Urinary bladder (tissue), 4 donors: ENCODE measurements at places on chromosomes 7 and 10.

GRCh38 chr10:78176320-78177317, 143.0 kb downstream of the RPS24 start:
- no peak for DNase-seq

GRCh38 chr10:74746813-74747212, 79.6 kb upstream of the KAT6B start:
- DNase-seq = no peak

DNA sequence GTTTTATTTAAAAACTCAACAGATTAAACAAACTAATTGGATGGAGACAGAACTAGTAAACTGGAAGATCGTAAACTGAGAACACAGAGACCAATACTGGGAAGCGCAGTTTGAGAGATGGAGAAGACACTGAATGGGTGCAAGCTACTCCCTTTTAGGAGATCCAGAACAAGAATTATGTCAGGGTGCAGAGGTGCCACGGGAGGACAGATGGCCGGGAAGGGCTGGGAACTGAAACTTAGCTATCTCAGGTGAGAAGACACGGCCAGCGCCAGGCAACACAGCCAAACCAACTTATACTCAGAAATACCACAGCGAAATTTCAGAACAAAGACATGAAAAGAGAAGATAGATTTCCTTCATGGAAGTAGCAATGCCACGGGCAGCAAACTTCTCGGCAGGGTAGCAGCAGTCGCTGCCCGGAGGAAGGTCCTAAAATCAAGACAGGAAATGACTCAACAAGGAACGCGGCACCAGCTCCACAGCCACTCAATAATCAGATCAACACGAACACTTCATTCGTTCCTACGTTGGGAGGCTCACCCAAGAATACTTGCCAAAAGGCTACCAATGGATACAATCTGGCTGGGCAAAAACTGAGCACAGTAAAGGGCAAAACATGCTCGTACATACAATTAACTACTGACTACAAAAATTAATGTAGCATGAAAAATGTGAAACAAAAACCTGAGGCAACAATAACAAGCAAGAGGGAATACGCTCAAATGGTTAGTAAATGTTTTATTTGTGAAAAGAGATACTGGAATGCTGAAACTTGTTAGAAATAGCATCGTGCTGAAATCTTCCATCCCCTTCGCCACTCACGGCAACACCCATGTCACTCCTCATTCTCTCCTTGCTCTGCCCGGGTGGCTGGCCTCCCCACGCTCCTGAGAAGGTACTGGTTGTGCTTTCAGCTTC, 2.2 kb upstream of the LRRC27 start:
- DNase-seq = no peak

DNA sequence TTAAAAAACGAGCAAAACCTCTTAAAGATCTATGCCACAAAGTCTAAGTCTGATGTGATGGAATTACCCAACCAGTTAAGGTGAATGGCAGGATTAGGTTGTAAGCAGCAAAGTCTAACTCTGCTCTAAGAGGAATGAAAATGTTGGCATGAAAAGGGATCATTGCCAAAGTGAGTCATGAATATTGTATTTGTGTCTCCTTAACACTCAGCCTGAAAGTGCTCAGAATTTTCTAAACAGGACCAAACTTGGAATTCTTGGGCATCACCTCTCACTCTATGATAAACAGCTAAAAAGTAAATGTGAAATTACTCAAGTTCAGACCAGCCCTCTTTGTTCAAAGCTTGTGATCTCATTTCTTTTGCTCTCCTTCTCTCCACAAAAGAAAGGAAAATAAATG, 27.0 kb downstream of the PPP1R3A start:
- no peak for DNase-seq

DNA sequence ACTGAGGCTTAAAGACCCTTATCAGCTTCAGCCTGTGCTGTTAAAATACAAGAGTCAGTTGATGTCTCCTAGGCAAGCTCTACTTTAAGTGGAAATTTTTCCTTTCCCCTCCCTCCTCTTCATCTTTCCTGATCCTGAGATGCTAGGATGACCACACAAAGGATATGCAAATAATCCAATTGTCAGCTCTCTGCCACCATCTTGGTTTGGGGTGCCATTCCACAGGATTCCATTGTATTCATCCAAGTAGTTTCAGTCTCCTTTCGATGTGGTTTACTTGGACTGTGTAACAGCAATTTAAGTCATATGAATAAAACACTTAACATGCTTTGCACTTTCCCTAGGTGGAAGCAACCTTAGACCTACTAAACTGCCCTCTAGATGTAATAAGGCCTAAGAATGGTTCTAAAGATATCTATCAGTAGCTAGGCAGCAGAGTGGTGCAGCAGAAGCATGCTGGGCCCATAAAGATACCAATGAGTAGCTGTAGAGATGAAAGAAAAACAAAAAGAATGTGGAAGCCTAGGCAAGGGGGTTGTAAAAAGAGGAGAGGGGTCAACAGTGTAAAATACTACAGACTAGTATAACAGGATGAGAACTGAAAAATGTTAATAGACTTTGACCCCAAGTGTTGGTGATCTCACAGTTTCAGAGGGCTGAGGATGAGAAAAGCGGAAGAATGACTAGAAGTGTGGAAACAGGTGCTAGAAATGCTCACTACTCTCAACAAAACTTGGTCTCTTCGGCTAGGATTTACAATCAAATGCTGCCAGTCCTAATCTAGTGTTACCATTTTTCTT, 2.4 kb upstream of the CFAP69 start:
- no peak for DNase-seq

DNA sequence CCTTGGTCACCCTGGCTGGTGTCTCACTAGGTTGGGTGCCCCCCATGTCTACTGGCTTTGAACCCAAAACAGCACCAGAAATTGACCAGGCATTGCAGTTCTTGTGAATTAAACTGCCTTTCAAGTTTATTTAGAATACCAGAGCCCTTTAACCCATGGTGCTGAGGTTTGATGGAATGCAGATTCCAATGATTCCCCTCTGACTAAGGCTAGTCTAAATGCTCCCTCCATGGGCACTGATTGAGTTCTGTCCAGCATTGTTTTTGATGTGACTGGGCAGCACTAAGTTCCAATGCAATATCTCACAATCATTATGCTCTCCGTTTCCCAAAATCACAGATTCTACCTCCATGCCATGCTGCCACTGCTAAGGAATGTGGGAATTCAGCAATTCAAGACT, 1047.4 kb upstream of the LRRN3 start:
- no peak for DNase-seq

DNA sequence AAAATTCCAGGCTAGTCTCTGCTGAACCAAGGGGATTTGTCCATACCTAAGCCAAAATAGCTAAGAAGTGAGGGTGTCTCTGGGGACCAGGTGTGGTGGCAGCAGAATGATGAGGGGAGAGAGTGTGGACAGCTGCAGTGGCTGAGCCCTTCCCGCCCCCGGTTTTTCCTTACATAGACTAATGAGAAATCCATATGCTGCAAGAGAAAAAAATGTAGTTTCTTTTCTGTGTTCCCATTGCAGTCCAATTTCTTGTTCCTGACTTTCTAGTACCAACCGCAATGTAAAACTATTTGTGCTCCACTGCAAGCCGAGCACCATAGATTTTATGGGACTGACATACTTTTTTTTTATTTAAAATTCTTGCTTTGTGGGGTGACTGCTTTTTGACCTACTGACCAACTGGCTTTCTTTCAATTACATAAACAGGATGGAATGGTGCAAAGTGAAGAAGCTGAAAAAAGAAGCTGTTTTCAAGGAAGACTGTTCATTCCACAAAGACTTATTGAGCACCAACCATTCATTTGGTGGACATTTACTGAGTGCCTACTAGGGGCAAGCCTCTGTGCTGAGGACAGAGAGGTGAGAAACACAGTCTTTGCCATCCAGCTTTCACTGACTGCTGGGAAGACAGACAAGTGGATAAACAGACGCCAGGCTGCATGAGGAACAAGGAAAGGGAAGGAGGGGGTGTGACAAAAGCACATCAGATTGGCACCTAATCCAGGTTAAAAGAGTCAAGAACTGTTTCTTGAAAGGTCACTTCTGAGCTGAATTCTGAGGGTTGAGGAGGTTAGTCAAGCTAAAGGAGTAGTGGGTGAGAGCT, 9.8 kb downstream of the CEP41 start:
- DNase-seq = no peak

DNA sequence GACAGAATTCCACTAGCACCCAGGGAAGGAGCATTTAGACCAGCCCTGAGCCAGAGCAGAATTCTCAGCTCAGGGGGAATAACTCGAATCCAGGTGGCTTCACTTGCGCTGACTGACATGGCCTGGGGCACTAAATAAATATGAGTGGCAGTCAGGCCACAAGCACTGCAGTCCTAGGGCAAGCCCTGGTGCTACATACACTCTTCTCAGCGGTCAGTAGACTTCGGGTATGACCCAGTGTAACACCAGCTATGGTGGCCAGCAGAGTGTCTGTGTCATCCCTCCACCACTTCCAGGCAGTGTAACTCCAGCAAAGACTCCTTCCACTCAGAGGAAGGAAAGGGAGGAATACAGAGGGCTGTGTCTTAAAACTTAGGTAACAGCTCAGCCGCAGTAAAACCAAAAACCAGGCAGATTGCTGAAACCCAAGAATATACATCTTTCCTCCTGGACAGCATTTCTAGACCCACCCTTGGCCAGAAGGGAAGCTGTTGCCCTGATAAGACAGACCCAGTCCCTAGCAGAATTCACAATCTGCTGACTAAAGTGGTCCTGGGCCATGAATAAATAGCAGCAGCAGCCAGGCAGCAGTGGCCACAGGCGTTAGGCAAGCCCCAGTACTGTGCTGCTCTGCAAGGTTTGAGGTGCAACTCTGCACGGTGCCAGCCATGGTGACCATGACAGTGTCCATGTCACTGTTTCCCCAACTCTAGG, 77.0 kb downstream of the SNX13 start:
- no peak for DNase-seq

DNA sequence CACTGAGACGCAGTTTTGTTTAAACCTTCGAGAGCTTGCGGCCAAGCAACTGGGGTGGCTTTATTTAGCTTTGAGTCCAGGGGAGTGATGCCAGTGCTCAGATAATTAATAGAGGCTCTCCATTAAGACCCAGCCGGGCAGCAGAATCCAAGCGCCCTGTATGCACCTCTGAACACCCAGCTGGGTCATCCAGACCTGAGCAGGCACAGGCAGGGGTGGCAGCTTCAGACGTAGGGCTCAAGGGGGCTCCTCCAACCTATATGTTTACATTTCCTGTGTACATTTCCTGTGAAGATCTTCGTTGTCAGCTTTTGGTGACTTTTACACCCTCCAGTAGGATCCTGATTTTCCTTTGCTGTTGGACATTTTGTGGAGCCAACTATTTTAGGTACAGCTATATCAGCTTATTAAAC, 719.5 kb downstream of the LRMDA start:
- no peak for DNase-seq

DNA sequence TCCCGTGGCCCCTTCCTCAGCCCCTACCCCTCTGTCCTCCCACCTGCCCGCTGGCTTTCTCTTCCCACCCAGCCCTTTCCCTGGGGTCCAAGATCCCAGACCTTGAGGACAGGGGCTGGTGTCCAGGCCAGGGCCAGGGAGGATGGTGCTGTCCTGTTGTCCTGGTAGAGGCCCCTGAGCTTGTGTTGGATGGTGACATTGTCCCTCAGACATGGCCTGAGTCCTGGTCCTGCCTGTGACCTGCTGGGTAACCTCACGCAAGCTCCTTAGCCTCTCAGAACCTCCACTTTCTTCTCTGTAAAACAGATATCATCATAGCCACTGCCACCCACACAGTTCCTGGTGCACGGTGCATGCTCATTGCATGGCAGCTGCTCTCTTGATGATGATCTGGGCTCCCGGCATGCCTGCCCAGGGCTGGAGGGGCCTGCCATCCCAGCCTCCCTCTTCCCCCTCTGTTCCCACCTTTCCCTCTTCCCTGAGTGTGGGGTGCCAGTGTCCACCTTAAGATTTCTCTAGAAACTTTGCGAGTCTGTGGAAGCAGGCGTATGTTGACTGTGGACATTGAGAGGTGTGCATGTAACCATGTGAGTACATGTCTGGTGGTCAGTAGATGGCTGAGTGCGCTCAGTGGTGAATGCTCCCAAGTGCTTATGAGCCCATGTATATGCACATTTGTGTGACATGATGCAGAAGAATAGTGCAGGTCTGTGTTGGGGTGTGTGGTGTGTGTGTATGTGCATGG, 60.4 kb downstream of the NEURL1 start:
- DNase-seq = no peak
